Osteoblast (primary cell): ENCODE measurements at places on chromosomes 4 and X. TPM values are rescaled to one million over a fixed set of nuclear protein-coding genes. Genes with fewer than 3 reads are reported as not detected.

- H3K4me3 ChIP-seq, result no peak overlapping the region
- no peak for DNase-seq
- no peaks in the 10 kb centered on the region for H3K27me3 ChIP-seq
- no peaks in the 10 kb centered on the region for H3K4me1 ChIP-seq
- H3K27ac ChIP-seq, result no peak overlapping the region
These were observed 7.4 kb downstream of the HTN1 start for GRCh38 chr4:70057651-70058050.

GLRB gene
- 27.1 and 32.4 TPM in 2 replicates for total RNA-seq

ESX1 gene
- total RNA-seq, result not detected in 2 replicates

DNA sequence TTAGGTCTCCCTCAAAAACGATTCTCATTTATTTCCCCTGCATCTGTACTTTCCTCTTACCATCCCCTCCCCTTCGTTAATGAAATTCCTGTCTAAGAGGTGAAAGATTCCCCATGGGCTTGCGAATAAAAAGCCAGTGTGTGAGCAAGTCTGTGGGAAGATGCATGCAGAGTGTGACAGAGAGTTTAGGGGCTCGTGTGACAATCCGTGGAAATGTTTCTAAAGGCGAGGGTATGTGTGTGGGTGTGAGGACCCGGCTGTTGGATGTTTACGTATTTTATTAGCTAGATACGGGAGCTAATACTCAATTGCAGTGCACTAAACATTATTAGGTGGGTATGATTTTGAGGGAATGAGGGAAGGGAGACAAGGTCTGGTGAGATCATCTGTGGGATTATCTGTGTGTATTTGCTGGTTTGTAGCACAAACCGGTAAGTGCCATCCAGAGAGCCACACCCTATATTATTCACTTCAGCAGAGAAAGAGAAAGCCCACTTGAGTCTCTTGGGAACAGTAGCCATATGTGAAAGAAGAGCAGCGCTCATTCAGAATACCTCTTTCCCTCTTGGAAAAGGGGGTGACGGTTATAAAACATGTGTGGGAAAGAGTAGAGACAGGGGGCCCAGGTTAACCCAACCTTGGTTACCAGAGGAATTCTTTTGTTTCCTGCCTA, 893 bp upstream of the HOPX start:
- no peaks in the 10 kb centered on the region for H3K36me3 ChIP-seq
- peaks cover 11% of the 10 kb centered on the region for H3K4me1 ChIP-seq
- no peak overlapping the region for H3K27ac ChIP-seq
- no peak for DNase-seq
- H3K27me3 ChIP-seq, result peaks cover 36% of the 10 kb centered on the region
- peak overlapping the region; percentile 4 for H3K4me3 ChIP-seq

CLDN22 gene
- total RNA-seq, result not detected in 2 replicates

- no peaks in the 10 kb centered on the region for H3K36me3 ChIP-seq
- H3K4me1 ChIP-seq, result peaks cover 19% of the 10 kb centered on the region
- H3K4me3 ChIP-seq, result no peak overlapping the region
- no peaks in the 10 kb centered on the region for H3K27me3 ChIP-seq
- H3K27ac ChIP-seq, result no peak overlapping the region
These were observed 23.9 kb downstream of the SORBS2 start for GRCh38 chr4:185787926-185788679.

- no peak overlapping the region for H3K4me3 ChIP-seq
- no peak for DNase-seq
- H3K27ac ChIP-seq, result no peak overlapping the region
- no peaks in the 10 kb centered on the region for H3K4me1 ChIP-seq
- no peaks in the 10 kb centered on the region for H3K27me3 ChIP-seq
These were observed 104.5 kb downstream of the DRD5 start for GRCh38 chr4:9885958-9886357.

DNA sequence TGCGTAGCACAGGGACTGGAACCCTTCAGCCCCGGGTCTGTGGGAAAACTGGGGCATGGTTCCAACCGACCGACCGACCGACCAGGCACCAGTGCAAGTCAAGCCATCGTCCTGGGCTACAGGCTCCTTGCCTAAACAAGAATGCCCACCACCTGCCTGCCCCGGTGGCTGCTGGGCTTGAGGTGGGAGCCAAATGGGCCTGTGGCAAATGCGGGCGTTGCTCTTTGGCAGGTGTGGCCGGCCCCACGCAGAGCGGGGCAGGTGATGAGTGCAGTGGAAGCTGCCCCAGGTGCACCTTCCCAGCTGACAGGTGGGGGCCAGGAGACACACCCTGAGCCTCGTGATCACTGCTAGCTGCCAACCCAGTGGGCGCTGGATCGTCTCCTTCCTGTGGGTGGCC, 77.9 kb downstream of the MTMR1 start:
- no peak overlapping the region for H3K4me3 ChIP-seq
- no peaks in the 10 kb centered on the region for H3K27me3 ChIP-seq

EMCN gene
- not detected in 2 replicates for total RNA-seq

- no peak overlapping the region for H3K27ac ChIP-seq
- H3K27me3 ChIP-seq, result peaks cover 12% of the 10 kb centered on the region
- no peak for DNase-seq
- H3K4me1 ChIP-seq, result no peaks in the 10 kb centered on the region
- no peak overlapping the region for H3K4me3 ChIP-seq
- H3K36me3 ChIP-seq, result no peaks in the 10 kb centered on the region
These were observed 17.7 kb upstream of the TMEM154 start for GRCh38 chr4:152697284-152698088.
